DMS 273 treated with DMSO at 0.1 percent for 48 hours (cell line): ENCODE measurements at places on chromosomes 7 and 10.

GRCh38 chr10:86729677-86730076 is 26.7 kb upstream of the BMPR1A start:
- no peak for DNase-seq

DNA sequence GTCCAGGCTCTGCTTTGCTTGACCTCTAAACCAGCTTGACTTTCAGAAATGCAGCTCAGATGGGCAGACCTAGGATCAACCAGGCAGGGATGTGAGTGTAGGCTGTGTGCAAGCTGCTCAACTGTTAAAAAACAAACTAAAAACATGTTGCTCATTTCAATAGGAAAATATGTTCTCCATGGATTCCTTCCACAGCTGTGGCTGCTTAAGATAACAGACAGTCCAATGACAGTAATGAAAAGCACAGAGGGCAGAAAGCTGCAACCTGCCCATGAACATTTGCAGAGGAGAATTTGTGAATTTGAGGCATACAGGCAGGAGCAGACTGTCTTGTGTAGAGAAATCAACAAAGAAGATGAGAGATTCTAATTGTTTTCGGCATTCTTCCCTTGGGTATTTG is 534.2 kb downstream of the CCSER2 start:
- DNase-seq = no peak

- DNase-seq = no peak
Measured at GRCh38 chr10:98047009-98047741, 16.8 kb upstream of the CRTAC1 start.

GRCh38 chr7:130966246-130967009 is 232.4 kb upstream of the KLF14 start:
- DNase-seq = no peak

DNA sequence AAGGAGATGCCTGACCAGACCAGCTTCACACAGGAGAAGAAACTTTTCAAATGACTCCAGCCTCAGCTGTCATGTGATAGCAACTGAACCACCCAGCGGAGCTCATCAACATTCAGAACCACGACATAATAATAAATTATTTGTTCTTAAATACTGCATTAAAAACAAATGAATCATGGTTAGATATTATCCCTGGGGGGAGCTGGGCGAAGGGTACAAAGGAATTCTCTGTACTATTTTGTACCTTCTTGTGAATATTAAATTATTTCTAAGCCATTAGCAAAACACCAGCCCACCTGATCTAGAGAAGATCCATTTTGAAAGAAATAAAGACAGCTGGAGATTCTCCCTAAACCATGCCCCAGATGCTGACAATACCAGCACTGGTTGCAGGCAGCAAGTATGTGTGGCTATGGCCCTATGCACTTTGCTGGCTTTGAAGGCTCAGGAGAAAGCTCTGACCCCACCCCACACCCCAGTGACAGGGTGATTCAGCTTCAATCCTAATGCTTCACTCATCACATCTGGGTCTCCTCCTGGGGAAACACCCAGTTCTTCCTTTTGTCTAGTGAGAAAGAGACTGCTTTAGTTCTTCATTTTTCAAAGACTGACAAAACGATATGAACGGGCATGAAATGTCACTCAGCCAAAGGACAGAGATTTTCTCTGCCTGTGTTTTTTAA is 45.5 kb upstream of the NKX2-3 start:
- DNase-seq = no peak

DNA sequence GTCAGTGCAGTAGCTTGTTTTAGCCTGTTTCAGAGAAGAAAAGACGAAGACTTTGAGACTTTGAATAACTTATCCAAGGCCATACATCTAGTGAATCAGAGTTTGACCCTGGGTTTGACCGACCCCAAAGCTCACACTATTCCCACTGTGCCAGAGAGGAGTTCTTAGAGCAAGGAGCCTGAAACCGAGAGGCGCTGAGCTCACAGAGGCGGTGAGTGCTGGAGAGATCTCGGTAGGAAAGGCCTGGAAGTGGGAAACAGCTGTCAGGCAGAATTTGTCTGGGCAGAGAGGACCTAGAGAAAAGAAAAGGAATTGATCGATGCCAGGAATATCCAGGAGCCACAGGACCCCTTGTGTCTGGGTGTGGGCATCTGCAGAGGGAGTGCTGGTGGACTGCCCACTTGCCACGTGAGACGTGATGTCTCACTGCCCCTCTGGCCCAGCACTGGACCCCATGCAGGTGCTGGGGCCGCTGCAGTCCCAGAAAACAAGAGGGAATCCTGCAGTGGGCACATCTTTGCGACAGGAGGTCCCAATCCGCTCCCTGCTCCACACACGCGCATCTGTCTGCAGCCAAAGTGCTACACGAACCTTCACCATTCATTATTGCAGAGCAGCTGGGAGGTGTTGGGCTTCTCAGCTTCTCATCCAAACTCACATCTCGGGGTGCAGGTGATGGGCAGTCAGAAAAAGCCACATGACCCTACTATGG is 6.2 kb downstream of the CALML3 start:
- DNase-seq = no peak

GRCh38 chr7:114534953-114535352 is 120.3 kb downstream of the FOXP2 start:
- no peak for DNase-seq

DNA sequence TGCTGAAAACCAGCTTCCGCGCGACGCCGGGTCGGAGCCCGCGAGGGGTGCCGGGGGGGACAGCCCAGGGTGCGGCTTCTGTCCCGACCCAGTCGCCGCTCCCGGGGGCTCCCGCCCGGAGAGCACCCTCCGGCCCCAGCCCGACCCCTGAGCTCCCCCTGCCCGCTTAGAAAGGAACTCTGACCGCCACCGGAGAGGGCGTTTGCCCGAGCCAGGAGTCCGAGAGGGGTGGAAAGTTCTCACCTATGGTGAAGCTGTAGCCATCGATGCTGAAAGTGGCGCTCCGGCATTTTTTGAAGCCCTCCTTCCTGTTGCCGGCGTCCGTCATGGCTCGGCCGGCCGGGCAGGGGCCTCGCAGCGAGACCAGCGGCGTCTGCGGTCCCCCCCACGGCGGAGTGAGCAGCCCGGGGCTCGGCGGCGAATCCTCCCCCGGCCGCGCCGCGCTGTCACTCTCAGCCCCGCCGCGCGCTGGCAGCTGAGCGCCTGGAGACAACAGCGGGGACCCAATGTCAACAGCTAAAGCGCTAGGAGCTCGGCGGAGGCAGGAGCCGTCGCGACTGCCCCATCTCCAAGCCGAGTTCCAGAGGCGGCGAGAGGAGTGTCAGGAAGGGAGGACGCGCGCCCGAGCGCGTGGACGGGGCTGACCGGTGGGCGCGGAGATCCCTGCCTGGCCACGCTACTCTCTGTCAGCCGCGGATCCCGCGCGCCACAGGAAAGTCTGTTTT is 191.6 kb downstream of the LSM5 start:
- DNase-seq = no peak

DNA sequence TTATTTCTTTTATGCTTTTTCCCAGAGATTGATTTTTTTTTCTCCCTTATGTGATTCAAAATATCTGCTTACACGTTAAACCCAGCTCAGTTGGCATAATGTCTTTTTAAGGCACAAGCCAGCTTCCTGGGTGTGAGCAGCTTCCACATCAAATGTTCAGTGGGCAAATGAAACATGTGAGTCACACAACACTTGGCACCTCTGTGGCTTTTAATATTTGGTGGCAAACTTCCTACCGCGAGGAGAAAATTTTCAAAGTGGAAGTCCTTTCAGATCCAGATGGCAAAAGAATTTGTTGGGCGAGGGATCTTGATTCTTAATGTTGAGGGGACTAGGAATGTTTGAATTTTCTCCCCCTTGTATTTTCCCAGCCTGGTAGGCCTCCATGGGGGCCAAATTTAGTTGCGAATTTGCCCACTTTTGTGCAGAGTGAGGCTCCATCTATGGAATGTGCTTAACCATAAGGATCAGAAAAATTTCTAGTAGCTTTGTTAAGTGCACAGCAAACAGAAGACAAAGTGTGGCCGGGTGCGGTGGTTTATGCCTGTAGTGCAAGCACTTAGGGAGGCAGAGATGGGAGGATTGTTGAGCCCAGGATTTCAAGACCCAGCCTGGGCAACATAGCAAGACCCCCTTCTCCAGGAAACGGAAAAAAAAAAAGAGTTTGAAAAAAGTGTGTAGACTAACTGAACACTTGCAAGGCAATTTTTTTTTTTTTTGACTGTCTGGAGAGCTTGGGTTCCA is 31.0 kb downstream of the CUX1 start:
- DNase-seq = no peak

- no peak for DNase-seq
Measured at GRCh38 chr10:37992083-37992482, 15.6 kb upstream of the ZNF25 start.

GRCh38 chr10:118980870-118981269 is 48.6 kb upstream of the NANOS1 start:
- no peak for DNase-seq

DNA sequence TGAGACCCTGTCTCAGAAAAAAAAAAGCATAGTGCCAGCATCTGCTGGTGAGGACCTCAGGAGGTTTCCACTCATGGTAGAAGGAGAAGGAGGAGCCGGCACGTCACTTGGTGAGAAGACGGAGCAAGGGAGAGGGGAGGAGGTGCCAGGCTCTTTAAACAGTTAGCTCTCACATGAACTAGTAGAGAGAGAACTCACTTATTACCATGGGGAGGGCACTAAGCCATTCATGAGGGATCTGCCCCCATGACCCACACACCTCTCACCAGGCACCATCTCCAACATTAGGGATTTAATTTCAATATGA is 62.9 kb upstream of the VKORC1L1 start:
- DNase-seq = no peak

GRCh38 chr10:12785415-12785831 is 216.1 kb downstream of the CCDC3 start:
- DNase-seq = no peak

DNA sequence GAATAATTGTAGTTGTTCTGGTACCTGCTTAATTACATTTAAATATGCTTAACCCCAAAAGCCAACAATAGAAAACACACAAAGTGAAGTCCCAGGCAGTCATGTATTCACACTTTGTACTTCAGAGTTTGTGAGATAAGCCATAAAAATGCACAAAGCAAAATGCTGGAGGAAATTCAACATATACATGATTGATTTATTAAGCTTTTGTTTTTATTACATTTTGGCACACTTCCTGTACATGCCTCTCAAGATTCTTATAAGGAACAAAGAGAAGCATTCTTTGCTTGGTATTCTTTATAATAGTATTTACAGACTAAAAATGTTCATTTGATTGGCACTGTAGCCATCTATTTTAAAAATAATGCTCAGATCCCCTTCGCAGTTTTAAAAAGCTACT is 107.7 kb upstream of the ANK3 start:
- DNase-seq = no peak

DNA sequence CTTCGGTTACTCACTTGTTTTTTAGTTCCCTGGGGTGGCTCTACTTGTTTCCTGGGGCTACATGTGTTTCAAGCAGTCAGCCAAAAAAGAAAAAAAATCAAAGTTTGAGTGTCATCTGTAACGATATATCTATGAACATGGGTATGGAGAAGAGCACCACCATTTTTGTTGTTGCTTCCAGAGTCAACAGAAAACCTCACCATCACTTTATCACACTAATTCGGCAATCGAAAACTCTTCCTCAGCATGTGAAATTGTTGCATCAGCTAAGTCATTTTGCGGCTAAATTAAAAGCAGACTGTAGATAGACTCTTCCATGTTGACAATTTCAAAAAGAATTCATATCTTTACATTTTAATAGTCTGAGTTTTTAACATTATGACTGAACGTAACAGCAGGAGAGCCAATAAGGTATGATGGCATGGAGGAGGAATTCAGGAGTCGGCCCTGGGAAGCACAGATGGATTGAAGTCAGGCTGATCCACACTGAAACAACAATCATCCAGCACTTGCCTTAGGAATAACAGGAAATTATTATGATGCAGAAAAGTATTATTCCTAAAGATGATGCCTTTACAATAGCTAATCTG is 455.7 kb upstream of the KLF6 start:
- no peak for DNase-seq

DNA sequence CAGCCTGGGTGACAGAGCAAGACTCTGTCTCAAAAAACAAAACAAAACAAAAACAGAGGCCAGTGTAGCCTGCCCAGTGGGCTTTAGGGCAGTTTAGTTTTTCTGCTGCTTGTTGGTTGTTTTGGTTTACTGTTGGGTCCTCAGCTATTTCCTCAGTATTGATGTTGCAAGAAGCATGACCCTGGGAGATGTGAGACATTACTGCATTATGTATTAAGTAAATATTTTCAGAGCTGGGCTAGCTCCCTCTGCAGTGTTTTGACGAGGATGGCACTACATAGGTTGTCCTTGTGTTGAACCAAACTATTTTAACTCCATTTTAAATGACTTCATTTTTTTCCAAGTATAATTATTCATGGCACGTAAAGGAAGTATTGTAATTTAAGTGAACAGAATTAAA is 4.8 kb downstream of the AKAP9 start:
- DNase-seq = no peak

GRCh38 chr7:92613720-92614119 is 23.5 kb upstream of the FAM133B start:
- no peak for DNase-seq

DNA sequence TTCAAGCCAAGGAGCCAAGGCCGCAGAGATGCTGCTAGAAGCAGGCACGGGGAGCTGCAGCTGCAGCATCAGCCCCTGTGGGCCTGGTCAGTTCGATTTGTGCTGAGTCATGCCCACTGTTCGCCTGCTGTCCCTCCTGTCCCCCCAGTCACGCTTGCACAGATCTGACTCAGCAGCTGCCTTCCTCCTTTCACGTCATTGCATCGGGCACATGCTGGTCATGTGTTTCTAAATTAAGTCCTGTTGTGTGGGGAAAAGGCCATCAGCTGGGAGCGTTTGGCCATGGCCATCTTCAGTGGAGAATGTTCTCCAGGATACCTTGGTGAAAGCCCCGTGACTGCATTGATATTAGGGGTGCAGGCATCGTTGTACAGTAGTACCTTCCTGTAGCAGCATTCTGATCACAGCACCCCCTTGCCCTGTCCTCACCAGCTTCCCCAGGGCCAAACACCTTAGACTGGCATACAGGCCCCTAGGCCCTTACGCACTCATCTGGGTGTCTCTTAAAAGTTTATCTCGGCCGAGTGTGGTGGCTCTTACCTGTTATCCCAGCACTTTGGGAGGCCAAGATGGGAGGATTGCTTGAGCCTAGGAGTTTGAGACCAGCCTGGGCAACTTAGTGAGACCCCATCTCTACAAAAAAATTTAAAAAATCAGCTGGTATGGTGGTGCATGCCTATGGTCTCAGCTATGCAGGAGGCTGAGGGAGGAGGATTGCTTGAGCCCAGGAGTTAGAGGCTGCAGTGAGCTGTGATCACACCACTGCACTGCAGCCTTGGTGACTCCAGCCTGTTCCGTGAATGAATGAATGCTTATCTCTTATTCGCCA is 23.2 kb downstream of the POR start:
- DNase-seq = no peak

GRCh38 chr10:10745291-10745690 is 272.4 kb upstream of the CELF2 start:
- DNase-seq = no peak

- DNase-seq = no peak
Measured at GRCh38 chr7:17486835-17487234, 188.4 kb downstream of the AHR start.

GRCh38 chr7:69683002-69683401 is 84.7 kb downstream of the AUTS2 start:
- DNase-seq = no peak

DNA sequence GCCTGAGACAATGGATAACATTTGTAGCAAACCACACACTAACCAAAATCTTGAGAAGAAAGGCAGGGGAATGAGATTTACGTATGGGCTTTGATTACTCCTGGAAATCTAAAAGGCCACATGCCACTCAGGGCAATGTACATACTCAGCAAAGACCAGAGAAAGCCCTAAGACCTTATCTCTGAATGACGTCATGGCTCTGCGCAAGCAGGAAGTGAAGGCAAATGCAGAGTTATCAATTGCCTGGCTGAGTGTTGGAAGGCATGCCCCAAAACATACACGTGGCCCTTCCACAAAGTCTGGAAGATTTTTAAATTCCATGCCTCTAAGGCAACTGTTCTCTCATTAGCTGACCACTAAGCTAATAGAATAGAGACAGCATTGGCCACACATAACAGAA is 90.9 kb upstream of the NRBF2 start:
- DNase-seq = no peak
